Mucosa of gallbladder (tissue), 1 donor: ENCODE measurements at places on chromosomes 3 and 15. TPM values are rescaled to one million over a fixed set of nuclear protein-coding genes. Genes with fewer than 3 reads are reported as not detected.

GRCh38 chr15:80462836-80463512 is 58.8 kb downstream of the ARNT2 start:
- DNase-seq, result no peak

- DNase-seq, result no peak
These were observed 34.9 kb upstream of the LIMD1 start for GRCh38 chr3:45559560-45560118.

FMN1 gene
- total RNA-seq, result 18.2 TPM

GRCh38 chr3:12413721-12414255 is 70.5 kb upstream of the TSEN2 start:
- no peak for DNase-seq

SKOR1 gene
- total RNA-seq, result 0.43 TPM

SIDT1 gene
- total RNA-seq, result 16.8 TPM

- no peak for DNase-seq
These were observed 888.9 kb downstream of the SQOR start for GRCh38 chr15:46523701-46524100.

ROPN1 gene
- not detected for total RNA-seq

DNA sequence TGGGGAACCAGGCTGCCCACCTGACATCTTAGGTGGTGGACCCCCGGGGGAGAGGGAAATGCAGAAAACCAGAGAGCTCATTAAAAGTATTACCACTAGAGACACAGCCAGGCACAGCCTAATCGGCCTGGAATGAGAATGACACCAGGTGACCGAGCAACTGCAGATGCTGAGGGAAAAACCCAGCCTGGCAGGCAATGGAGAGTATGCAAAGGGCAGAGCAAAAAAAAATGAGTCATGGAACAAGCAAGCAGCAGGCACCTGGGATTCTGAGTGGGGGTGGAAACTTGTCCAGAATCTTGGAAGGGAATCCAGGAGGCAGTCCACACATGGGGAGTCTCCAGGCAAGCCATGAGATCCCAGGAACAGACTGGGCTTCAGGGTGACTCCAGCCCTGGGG is 183.7 kb upstream of the LRRN1 start:
- DNase-seq, result no peak

GRCh38 chr3:36891701-36892160 is 53.1 kb downstream of the TRANK1 start:
- no peak for DNase-seq

RNU5B-1 gene
- total RNA-seq, result 18.4 TPM

UBA3 gene
- 59.1 TPM for total RNA-seq

DNA sequence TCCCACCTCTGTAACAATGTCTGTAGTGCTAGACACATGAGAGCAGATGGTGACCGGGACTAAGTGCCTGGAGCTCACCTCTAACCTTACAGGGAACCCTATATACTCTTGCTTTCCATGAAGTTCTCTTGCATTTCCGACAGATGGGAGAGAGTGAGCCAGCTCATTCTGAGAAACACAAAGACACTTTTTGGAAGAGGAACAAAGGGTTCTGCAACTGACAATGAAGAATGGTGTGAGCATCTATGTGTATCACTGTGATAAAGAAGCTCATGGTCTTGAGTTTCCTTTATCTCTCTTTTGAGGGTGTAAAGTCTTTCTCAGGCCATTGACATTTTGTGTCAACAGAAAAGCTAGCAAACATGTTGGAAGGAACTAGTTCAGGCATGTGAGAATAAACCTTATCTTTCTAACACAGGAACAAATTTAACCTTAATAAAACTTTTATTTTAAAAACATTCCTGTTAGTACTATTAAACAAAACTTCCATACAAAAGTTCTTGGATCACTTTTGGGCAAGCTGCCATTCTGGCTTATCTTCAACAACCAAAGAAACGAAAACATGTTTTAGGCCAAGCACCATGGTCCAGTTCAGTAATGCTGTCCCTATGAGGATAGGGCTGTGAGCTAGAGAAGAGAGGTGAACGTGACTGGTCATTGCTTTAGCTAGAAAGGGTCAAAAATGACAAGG is 142.7 kb downstream of the THRB start:
- DNase-seq, result peak; percentile 46

DNA sequence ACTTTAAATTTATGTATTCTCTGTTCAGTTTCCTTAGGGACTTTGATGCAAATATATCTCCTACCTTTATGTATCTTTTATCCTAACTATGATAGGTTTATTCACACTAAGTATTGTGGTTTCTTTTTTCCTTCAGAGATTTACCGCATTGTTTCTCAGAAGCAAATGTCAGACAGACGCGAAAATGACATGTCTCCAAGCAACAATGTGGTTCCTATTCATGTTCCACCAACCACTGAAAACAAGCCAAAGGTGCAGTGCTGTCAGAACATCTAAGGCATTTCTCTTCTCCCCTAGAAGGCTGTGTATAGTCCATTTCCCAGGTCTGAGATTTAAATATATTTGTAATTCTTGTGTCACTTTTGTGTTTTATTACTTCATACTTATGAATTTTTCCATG is 18.3 kb downstream of the RAB11A start:
- DNase-seq, result no peak

MTHFS gene
- 45.8 TPM for total RNA-seq

CYP1A1 gene
- total RNA-seq, result 13.8 TPM

DNA sequence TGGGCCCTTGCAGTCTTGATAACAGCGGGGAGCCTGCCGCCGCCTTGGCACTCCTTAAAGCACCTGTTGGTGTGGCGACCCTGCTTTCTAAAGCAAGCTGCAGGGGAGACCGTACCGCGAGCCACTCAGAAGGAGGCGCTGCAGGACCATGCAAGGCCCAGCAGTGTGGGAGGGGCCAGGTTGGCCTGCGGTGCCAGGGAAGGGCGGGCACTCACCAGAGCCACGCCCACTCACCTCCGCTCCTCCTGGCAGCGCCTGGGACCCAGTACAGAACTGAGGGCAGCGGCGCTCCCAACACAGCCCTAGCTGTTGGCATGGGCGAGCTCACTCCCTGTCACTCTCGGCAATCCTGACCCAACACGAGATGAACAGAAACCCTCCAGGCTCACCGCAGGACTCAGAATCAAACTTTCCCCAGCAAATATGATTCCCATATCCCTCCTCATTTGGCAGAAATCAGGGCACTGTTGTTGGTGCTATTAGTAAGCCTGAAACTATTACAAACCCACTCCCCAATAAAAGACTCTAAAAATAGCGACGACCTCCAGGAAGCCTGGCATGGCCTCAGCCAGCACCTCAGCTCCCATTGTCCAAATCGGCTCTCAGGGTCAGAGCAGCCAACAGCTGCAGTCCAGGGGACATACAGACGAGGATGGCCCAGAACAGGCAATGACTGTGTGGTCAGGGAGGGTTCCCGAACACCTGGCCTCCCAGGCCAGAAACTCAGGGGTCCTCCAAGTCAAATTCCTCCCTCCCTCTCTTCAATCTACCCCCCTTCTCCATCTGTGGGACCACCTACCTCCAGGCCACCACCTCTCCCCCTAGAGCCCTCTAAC is 77.2 kb downstream of the TBC1D2B start:
- DNase-seq, result peak; percentile 84

DNA sequence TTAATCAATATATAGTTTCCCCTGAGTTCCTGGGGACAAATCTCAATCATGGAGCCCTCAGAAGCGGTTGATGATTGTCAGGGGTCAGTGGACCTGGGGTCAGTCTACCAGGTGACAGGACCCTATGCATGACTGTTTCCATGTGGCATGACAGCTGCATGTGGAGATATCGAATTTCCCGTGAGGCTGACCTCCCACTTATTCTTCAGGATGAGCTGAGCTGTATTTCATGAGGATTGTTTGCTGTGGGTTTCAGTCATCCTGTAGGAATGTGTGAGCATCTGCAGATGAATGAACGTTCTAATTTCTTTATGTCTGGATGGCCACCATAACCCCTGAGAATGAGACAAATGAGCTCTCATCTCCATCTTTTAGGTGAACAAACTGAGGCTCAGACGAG is 93.0 kb upstream of the HES1 start:
- no peak for DNase-seq

CHRNA5 gene
- total RNA-seq, result 20.3 TPM

GRCh38 chr3:191393146-191393545 is 62.8 kb upstream of the UTS2B start:
- DNase-seq, result no peak

DNA sequence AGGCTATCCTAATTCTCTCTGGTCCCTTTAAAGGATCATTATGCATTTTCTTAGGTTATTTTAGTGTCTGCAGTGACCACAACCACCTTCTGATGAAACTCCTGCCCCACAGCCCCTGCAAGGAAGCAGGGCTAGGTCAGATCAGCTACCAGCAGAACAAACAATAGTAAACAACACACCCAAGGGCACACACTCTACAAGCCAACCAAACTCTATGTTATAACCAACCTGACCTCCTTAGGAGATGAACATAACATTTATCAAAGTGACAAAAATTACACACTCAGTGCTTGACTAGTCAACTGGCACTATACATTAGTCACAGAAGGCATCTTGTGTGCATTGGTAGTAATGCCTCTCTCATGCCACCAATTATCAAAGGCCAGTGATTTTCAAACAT is 17.3 kb downstream of the DENND6A start:
- DNase-seq, result no peak

GRCh38 chr3:119559441-119559963 is at the start of gene CD80:
TSS of gene CD80 (minus strand) at chr3:119559614. CDS start at chr3:119557728, 1,886 bp downstream.
- peak; percentile 74 for DNase-seq

CAND2 gene
- 12.1 TPM for total RNA-seq

GRCh38 chr3:10669490-10670048 is 146.5 kb upstream of the SLC6A11 start:
- no peak for DNase-seq

DNA sequence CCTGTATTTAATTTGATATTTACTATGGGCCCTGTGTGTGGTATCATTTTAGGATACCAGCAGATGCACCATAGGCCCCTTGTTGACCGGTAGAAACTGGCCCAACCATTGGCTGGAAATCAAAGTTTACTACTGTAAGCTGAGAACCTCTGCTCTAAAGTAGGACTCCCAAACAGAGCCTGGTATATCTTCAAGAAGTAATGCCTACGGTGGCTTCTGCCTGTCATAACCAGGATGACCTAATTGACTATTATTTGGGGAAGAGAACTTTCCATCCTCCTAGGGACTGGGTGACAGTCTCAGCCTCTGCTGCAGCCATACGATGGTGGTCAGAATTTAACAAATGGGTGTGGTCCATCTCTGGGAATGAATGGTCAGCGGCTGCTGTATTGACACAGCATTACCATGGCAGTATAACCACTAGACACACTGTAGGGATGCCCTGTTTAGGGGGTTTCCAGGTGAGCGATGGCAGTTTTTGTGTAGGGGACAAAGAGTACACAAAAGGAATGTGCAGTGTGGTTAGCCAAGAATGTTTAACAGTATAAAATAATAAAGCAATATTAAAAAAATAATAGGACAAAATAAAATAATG is 37.3 kb downstream of the RARB start:
- DNase-seq, result no peak

MAGI1 gene
- 87.4 TPM for total RNA-seq

MKRN3 gene
- not detected for total RNA-seq

CLDN1 gene
- 38.2 TPM for total RNA-seq

PTPRG gene
- total RNA-seq, result 38.1 TPM

DNA sequence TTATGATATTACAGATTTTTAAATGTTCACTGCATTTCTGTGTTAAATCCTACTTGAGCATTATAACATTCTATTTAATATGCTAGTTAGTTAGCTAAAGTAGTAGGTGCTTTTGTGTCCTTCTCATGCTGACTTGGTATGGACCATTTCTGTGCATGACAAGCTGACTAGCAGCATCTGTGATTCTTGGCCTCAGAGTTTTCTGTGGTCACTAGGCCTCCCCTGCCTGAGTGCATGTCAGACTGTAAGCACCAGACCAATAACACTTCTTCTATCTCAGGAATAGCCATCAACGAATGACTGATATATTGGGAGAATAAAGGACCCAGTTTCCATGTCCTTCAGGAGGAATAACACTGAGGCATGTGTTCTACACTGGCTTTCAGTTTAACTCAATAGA is 22.6 kb upstream of the SLC7A14 start:
- no peak for DNase-seq

- DNase-seq, result no peak
These were observed 6.0 kb downstream of the CCR2 start for GRCh38 chr3:46359733-46360493.

GPR156 gene
- total RNA-seq, result 0.20 TPM

FAM43A gene
- 8.9 TPM for total RNA-seq

DNA sequence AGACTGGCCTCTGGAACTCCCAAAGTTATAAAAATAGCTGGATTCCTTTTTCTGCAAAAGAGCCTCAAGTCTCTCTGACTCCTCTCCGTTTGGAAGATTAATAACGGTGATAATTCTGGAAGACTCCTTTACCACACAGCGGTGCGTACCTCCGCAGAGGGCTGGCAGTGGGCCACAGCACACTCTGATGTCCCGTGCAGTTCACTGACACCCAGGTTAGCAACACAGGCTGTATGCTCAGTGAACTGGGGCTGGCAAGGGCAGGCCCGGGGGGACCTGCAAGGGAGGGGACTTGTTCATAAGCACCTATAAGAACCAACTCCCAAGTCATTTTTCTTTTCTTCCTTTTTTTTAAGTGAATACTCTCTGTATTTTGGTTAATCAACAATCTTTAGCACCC is 120.3 kb upstream of the TJP1 start:
- DNase-seq, result no peak

GRCh38 chr3:58529516-58530353 is 7.3 kb downstream of the ACOX2 start:
- DNase-seq, result no peak

DNA sequence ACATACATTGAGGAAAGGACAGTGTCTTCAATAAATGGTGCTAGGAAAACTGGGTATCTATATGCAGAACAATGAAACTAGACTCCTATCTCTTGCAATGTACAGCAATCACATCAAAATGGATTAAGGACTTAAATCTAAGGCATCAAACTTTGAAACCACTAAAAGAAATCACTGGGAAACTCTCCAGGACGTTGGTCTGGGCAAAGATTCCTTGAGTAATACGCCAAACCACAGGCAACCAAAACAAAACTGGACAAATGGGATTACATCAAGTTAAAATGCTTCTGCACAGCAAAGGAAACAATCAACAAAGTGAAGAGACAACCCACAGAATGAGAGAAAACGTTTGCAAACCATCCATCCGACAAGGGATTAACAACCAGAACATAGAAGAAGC is 14.5 kb downstream of the LAMP3 start:
- DNase-seq, result no peak

GRCh38 chr15:100836501-100836900 is 43.1 kb upstream of the ALDH1A3 start:
- DNase-seq, result no peak

- no peak for DNase-seq
These were observed 70.4 kb downstream of the CPN2 start for GRCh38 chr3:194280777-194281176.

DNA sequence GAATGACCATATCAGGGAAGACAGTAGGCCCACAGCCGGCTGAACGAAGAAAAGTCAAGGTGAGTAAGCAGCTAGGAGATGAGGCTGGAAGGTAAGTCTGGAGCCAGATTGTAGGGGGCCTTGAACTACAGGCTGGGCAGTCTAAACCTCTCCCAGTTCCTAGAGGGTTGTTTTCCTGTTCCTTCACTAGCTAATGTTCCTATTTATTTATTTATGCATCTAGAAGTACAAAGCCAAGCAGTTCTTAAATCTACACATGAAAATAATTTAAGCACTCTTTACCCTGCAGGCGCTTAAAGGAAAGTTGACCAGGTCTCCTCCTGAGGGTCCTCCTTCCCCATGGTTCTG is 3.7 kb downstream of the ACAA1 start:
- DNase-seq, result no peak

CCR9 gene
- total RNA-seq, result 0.23 TPM

SOX2 gene
- 0.55 TPM for total RNA-seq
